Stomach (tissue), 19 donors: ENCODE measurements at places on chromosomes 6 and 20. TPM values are rescaled to one million over a fixed set of nuclear protein-coding genes. Genes with fewer than 3 reads are reported as not detected.

DNA sequence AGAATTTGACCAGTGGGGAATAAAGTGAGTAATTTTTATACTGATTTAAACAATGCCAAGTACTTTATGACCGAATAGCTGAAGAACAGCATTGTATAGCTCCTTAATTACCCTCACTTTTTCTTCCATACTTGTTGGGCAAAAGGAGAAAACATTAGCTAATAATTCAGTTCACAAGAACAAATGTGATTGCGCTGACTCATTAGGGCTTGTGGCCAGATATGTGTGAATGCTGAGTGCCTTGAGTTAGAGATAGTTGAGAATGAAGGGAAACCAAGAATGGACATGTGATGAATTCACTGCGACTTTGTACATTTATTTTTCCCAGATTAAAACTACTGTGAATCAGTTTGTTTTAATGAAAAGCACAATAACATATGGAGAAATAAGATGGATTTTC lies 669.4 kb downstream of the TFAP2A start:
- no peak overlapping the region for H3K4me3 ChIP-seq
- H3K27me3 ChIP-seq, result no peaks in the 10 kb centered on the region
- no peaks in the 10 kb centered on the region for H3K36me3 ChIP-seq
- DNase-seq, result no peak

- H3K27ac ChIP-seq, result no peak overlapping the region
- DNase-seq, result no peak
- no peaks in the 10 kb centered on the region for H3K27me3 ChIP-seq
- peaks cover 9% of the 10 kb centered on the region for H3K36me3 ChIP-seq
These were observed 269.3 kb downstream of the ARHGAP18 start for GRCh38 chr6:129440691-129441090.

The EBF4 gene
- 30.8 TPM for total RNA-seq

- H3K27me3 ChIP-seq, result no peaks in the 10 kb centered on the region
- no peaks in the 10 kb centered on the region for H3K4me1 ChIP-seq
- H3K4me3 ChIP-seq, result no peak overlapping the region
- DNase-seq, result no peak
- H3K36me3 ChIP-seq, result no peaks in the 10 kb centered on the region
These were observed 20.4 kb upstream of the BMP2 start for GRCh38 chr20:6746901-6747609.

DNA sequence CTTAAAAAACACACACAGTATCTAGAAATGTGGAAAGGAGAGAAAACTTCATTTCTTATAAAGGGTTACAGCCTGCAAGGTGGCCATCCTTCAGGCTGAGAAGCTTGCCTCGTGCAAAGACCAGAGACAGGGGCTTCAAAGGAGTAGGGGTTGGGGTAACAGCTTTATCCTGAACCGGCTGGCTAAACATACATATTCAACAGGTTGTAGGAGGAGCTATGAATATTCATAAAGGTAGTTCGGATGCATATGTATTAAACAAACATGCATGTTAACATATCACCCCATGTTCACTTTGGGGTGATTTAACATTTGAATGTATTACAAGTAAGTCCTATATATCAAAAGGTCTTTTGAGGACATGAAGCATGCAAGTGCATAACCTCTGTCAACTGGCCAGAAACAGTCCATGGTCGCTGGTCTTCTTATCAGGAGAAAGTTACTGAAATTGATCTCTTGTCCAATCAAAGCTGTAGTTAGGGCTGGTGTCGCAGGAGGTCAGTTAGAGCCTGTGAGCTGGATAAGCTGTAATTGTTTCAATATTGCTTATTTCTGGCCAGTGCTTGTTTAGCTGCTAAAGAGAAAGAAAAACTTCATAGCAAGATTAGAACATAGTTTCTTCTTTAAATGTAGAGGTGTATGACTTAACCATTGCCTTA lies 2.3 kb upstream of the STMND1 start:
- no peak for DNase-seq
- no peaks in the 10 kb centered on the region for H3K36me3 ChIP-seq
- H3K4me3 ChIP-seq, result no peak overlapping the region
- no peak overlapping the region for H3K27ac ChIP-seq
- peaks cover 30% of the 10 kb centered on the region for H3K4me1 ChIP-seq
- no peaks in the 10 kb centered on the region for H3K27me3 ChIP-seq

The SEL1L2 gene
- not detected for total RNA-seq
